ENCODE measurements at places on chromosomes 7 and 10.

- no peak for DNase-seq
Measured at GRCh38 chr7:78020874-78021249, 222.3 kb downstream of the PHTF2 start.

GRCh38 chr7:147775516-147776284 is 814.9 kb upstream of the C7orf33 start:
- DNase-seq: no peak

DNA sequence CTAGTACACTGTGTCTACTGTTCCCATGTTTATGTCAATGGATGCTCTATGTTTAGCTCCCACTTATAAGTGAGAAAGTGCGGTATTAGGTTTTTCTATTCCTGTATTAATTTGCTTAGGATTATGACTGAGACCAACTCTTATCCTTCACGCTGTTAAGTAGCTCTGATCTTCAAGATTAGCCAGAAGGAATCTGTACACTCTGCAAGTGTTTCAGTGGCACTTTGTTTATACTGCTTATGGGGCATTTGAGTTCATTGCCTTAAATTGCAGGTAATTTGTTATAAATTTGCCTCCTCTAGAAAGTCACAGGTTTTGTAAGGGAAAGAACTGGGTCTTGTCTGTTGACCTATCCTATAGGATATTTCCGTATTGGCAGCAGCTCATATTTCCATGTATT is 6.4 kb upstream of the ACSM6 start:
- no peak for DNase-seq

DNA sequence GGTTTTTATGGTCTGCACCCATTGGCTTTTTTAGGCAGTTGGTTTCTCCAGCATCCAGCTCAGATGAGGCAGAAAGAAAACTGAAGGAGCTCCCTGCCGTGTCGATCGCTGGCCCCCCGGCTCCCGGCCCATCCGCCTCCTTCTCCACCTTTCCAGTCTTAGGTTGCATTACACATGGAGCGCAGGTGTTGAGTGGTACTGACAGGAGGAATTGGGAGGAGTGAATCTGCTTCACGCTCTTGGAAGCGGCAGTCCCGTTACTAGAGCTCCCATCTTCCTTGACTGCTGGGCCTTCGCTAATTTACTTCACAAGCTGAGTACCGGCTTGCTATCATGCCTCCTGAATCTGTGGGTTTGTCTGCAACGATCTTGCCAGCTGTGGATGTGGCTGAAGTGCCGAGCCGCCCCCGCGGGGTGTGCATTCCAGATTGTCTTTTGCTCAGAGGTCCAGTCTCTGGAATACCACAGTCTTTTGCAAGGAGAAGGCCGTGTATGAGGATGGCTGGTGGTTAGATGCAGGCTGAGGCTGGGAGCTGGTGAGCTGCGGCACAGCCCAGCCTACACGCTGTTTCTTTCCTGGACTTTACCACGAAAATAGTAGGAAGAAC is 17.1 kb downstream of the IQCE start:
- no peak for DNase-seq

DNA sequence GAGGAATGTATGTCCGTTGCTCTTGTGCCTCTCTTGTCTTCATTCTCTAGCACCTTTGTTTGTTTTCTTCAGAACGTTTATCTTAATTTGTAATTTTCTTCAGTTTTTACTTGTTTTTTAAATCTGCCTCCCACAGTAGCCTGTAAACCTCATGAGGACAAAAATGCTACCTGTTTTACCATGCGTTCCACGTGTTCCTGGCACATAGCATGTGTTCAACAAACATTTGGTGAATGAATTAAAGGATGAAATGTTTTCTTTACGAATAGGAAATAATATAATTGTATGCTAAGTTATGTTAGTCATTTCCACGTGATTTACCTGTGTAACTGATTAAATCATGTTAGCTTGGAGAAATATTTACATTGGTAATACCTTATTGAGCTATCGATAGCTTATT is 2.2 kb downstream of the RBM33 start:
- no peak for DNase-seq

Measured in germinal center (tissue), 1 donor.